ENCODE measurements at places on chromosomes 16 and 17.

- no peak for DNase-seq
These were observed 298.9 kb upstream of the IRX5 start for GRCh38 chr16:54631782-54632181.

GRCh38 chr17:70070305-70071027 is 4.6 kb upstream of the KCNJ16 start:
- no peak for DNase-seq

DNA sequence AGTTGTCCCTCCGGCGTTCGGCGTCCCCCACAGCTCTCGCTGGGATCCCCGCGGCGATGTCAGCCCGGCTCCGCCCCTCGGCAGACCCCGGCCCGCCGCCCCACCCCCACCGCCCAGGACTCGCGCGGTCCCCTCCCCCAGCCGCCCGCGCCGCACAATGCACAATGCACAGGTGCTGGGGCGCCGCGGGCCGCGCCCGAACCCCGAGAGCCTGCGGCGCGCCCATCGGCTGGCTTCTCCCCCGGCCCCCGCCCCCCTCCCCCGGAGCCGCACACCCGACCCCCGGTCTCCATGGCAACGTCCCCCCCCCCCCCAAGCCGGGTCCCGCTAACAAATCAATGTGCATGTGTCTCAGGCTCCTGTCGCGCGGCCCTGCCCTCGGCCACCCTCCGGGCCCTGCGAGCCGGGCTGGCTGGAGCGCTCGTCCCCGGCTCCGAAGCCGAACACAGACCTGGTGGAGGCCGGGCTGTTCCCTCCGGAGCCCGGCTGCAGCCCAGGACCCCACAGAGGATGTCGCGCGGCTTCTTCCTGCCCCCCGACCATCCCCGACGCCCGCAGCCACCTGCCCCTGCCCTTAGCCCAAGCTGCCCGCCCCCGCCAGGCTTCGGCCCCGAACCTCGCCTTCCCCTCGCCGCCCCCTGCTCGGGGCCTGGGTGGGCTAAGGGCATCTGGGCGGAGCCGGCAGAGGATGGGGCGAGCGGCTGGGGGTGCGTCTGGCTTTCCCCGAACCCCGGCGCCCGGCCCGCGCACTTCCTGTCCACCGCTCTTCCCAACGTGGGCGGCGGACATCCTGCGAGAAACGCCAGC is 818 bp upstream of the CBX8 start:
- DNase-seq = no peak

DNA sequence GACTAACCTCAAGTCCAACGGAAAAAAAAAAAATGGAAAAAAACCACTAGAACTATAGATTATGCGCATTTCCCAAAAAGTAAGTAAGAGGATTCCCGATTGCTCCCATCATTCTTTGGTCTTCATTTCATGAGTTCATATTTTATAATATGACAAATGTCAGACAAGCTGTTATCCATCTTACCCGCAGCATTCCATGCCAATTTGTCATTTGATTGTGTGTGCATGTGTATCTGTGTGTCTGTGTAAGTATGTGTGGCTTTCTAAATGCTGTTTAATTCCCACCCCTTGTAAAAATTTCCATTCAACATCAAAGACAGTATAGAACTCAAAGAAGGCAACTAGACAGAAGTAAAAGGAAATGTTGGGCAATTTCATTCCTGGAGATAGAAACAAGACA is 434.1 kb downstream of the CDH11 start:
- no peak for DNase-seq

- DNase-seq = no peak
These were observed 7.7 kb upstream of the DCTPP1 start for GRCh38 chr16:30437511-30438046.

GRCh38 chr17:63402431-63403212 is 43.5 kb downstream of the CYB561 start:
- no peak for DNase-seq

DNA sequence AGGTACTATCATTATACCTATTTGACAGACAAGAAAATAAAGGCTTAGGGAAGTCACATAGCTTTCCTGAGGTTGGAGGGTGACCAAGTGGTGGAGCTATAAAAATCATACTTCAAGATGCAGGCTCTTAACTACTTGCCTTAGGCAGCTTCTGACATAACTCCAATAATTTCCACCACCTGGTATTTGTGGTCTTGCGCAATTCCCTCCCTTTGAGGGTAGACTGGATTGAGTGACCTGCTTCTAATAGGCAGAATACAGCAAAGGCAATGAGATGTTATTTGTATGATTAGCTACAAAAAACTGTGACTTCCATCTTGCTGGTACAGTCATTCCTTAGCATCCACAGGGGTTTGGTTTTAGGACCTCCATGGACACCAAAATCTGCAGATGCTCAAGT is 385.5 kb downstream of the TMEM114 start:
- DNase-seq = no peak

GRCh38 chr17:73133911-73134649 is 30.7 kb upstream of the SSTR2 start:
- DNase-seq = no peak

Data from CD4-positive, alpha-beta T cell treated with Interferon alpha-2 for 1 hour (primary cell).